GM23338 (cell line): ENCODE measurements at places on chromosomes 7 and 10.

GRCh38 chr10:113073549-113074189, 123.6 kb downstream of the TCF7L2 start:
- H3K4me3 ChIP-seq, result no peak overlapping the region
- H3K27ac ChIP-seq, result peak overlapping the region; percentile 65; the same call in 1 of the 2 replicates
- no peaks in the 10 kb centered on the region for H3K27me3 ChIP-seq

GRCh38 chr7:101555921-101556275, 73.2 kb downstream of the MYL10 start:
- no peak for DNase-seq
- H3K4me3 ChIP-seq, result no peak overlapping the region
- no peaks in the 10 kb centered on the region for H3K27me3 ChIP-seq
- no peaks in the 10 kb centered on the region for H3K4me1 ChIP-seq
- no peaks in the 10 kb centered on the region for H3K36me3 ChIP-seq

DNA sequence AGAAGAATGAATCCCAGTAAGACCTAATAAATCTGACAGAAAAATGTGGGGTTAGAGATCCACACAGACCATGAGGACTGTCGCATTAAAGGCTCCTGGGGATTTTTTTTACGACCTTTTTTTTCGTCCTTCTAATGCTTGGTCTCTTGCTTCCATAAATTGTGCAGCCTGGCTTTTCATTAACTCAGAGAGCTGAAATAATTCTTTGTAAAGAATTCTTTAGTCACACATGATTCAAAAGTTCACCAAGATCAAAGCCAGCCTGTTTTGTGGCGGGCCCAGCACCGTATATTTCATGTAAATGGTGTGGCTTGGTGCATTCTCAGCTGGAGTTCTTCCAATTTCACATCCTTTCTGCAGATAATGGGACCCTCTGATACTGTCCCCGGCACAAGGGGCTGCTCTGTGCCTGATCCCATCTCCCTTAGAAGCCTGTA, 206.6 kb upstream of the BMPER start:
- no peak overlapping the region for H3K4me3 ChIP-seq
- peaks cover 5% of the 10 kb centered on the region for H3K27me3 ChIP-seq
- no peaks in the 10 kb centered on the region for H3K4me1 ChIP-seq
- H3K27ac ChIP-seq, result no peak overlapping the region
- no peak for DNase-seq
- H3K36me3 ChIP-seq, result no peaks in the 10 kb centered on the region; the same call in 1 of the 2 replicates

- H3K4me1 ChIP-seq, result no peaks in the 10 kb centered on the region
- no peak overlapping the region for H3K27ac ChIP-seq
- DNase-seq, result no peak
- no peaks in the 10 kb centered on the region for H3K27me3 ChIP-seq
These were observed 32.6 kb upstream of the CNNM1 start for GRCh38 chr10:99296605-99297004.

- H3K27me3 ChIP-seq, result no peaks in the 10 kb centered on the region
- DNase-seq, result no peak
- H3K36me3 ChIP-seq, result no peaks in the 10 kb centered on the region
- H3K4me3 ChIP-seq, result no peak overlapping the region
These were observed 398.5 kb downstream of the REEP3 start for GRCh38 chr10:63919575-63920279.

DNA sequence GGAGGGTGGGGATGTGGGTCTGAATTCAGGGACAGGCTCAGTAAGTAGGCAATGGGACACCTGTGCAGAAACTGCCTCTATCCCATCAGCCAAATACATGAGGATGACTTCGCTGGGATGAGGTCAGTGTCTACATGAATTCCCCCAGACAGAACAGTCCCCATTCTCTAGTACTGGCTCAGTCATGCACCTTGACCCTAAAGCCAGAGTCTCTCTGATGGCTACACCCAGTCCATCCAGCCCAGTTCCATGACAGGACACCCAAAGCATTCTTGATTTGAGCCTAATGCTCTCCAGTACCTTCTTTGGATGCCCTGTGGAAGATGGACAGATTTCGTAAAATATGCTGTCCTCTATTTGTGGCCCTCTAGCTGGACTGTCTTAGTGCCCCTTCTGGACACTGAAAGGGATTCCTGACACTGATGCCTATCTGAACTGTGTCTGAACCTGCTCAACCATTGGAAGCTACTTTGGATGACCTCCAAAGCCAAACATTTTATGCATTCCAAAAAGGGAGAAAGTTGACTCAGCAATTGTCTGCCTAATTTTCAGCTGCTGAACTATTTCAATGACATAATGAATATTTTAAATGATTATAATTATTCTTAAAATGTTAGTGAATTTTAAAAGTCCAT, 14.6 kb downstream of the SFRP4 start:
- H3K4me1 ChIP-seq, result 0 out of 2 replicates have a peak, but pooled peaks cover 3% of the 10 kb centered on the region
- no peak overlapping the region for H3K4me3 ChIP-seq
- H3K27me3 ChIP-seq, result no peaks in the 10 kb centered on the region
- no peak overlapping the region for H3K27ac ChIP-seq
- DNase-seq, result no peak
- H3K36me3 ChIP-seq, result no peaks in the 10 kb centered on the region

- no peak for DNase-seq
- no peaks in the 10 kb centered on the region for H3K27me3 ChIP-seq
- H3K36me3 ChIP-seq, result no peaks in the 10 kb centered on the region
- H3K4me1 ChIP-seq, result peaks cover 73% of the 10 kb centered on the region
These were observed 39.8 kb downstream of the PIP4K2A start for GRCh38 chr10:22674573-22674930.

- H3K27me3 ChIP-seq, result no peaks in the 10 kb centered on the region
- DNase-seq, result no peak
- no peaks in the 10 kb centered on the region for H3K36me3 ChIP-seq
These were observed 596.9 kb upstream of the PCDH15 start for GRCh38 chr10:55397777-55398496.

DNA sequence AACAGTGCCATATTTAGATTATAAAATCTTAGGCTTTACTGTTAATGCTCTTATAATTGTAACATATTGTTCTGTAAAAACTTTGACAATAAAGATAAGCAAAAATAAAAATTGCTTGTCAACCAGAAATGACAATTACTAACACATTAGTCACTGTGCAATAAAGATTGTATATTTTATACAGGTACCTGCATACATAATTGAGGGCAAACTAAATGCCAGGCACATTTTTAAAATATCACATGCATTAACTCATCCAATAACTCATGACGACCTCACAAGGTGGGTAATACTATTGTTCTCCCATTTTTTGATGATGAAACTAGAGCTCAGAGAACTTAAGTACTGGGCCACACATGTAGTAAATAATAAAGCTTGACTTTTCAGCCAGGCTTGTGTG, 1020.2 kb upstream of the C7orf33 start:
- no peaks in the 10 kb centered on the region for H3K27me3 ChIP-seq
- DNase-seq, result no peak
- H3K4me1 ChIP-seq, result no peaks in the 10 kb centered on the region
- no peaks in the 10 kb centered on the region for H3K36me3 ChIP-seq

GRCh38 chr7:91436655-91437054, 172.4 kb downstream of the FZD1 start:
- no peaks in the 10 kb centered on the region for H3K4me1 ChIP-seq
- no peak overlapping the region for H3K27ac ChIP-seq
- H3K4me3 ChIP-seq, result no peak overlapping the region
- peak; percentile 8 for DNase-seq
- H3K36me3 ChIP-seq, result no peaks in the 10 kb centered on the region
- no peaks in the 10 kb centered on the region for H3K27me3 ChIP-seq

GRCh38 chr7:42274053-42274452, 37.0 kb upstream of the GLI3 start:
- no peaks in the 10 kb centered on the region for H3K36me3 ChIP-seq
- H3K27ac ChIP-seq, result no peak overlapping the region
- no peaks in the 10 kb centered on the region for H3K27me3 ChIP-seq
- H3K4me3 ChIP-seq, result no peak overlapping the region
- no peak for DNase-seq

DNA sequence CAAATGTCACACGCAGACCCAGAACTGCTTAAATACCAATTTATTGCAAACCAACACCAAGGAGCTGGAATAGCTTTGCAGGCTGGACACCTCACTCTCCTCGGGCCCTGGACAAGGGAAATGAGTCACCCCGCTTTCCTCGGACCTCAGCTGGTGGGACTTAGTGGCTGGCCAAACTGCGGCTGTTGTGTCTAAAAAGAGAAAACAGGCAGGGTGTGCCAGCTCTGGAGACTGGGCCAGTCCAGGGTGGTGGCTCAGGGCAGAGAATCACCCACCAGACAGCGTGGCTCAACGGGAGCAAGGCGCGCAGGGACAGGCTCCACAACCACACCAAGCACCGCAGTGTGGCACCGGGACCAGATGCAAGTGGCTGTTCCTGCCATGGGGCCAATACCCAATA, 58.2 kb upstream of the CAMK2B start:
- H3K4me1 ChIP-seq, result no peaks in the 10 kb centered on the region
- DNase-seq, result no peak
- H3K27me3 ChIP-seq, result no peaks in the 10 kb centered on the region
- no peak overlapping the region for H3K4me3 ChIP-seq
- no peak overlapping the region for H3K27ac ChIP-seq
- no peaks in the 10 kb centered on the region; the same call in 1 of the 2 replicates for H3K36me3 ChIP-seq

- H3K27me3 ChIP-seq, result no peaks in the 10 kb centered on the region
- H3K27ac ChIP-seq, result no peak overlapping the region
- H3K4me3 ChIP-seq, result no peak overlapping the region
- peak; percentile 43 for DNase-seq
- no peaks in the 10 kb centered on the region for H3K4me1 ChIP-seq
These were observed 47.1 kb upstream of the DYNC1I1 start for GRCh38 chr7:95725205-95725604.

DNA sequence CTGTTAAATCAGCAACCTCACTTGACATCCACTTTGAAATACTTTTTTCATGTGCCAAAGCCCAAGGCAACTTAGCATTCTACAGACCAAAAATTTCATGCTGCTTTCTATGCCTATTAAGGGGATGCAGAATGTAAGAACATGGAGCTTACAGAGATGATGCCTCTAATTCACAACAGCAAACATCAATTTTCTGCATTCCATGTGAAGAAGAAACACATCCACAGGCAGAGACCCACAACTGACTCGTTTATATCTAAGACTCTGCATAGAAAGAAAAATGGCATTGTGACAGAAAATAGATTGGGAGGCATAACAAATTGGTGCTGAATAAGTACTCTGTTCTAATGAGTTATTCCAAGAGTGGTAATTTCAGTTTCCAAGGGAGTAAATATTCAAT, 107.6 kb downstream of the SGMS1 start:
- DNase-seq, result no peak
- no peak overlapping the region for H3K4me3 ChIP-seq
- no peaks in the 10 kb centered on the region for H3K36me3 ChIP-seq
- H3K27ac ChIP-seq, result no peak overlapping the region
- H3K27me3 ChIP-seq, result no peaks in the 10 kb centered on the region
- H3K4me1 ChIP-seq, result no peaks in the 10 kb centered on the region

DNA sequence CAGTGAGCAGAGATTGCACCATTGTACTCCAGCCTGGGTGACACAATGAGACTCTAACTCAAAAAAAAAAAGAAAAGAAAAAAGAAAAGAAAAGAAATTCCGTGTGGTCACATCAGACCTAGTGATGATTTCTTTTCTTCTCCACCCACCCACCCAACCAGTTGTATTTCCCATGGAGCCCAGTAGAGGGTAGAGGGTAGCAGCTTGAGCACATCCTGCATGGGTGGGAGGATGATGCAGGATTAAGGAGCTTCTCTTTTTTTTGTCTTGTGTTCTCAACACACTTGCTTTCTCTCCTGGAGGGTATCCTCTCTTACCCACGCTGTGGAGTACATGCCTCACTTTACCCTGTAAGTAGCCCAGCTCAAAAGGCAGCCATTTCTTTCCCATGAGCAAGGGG, 118.6 kb upstream of the CARD11 start:
- no peaks in the 10 kb centered on the region for H3K36me3 ChIP-seq
- H3K4me1 ChIP-seq, result no peaks in the 10 kb centered on the region
- no peak overlapping the region for H3K27ac ChIP-seq
- H3K4me3 ChIP-seq, result no peak overlapping the region
- DNase-seq, result peak; percentile 65

DNA sequence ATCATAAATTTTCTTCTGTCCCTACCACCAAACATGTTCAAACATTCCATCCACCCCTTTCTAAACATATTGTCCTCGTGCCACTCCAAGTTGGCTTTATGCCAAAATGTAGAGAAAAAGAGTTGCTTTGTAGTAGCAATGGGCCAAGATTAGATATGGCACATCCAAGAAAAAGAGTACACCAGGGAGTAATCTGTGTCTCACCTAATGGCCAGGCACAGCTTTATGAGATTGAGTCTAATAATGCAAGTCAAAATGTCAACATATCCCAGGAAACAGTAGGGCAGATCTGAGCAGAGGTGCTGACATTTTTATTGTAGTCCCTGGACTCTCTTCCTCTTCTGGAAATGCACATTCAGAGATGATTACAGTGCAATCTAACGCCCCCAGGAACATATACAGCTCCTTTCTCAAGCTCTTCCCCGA, 5.7 kb upstream of the OR6V1 start:
- H3K4me3 ChIP-seq, result no peak overlapping the region
- H3K4me1 ChIP-seq, result no peaks in the 10 kb centered on the region

DNA sequence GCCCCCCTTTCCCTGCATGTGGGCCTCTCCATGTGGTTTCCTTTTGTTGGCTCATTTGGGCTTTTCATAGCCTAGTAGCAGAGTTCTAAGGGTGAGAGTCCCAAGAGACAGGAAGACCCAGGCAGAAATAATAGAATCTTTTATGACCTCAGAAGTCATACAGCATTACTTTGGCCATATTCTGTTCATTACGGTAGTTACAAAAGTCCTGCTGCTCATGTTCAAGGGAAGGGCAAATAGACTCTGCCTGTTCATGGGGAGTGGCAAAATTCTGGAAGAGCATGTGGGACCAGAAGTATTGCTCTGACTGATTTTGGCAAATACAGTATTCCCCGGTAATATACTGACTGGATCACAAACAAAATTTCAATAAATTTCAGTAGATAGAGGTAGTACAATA, 910.3 kb downstream of the LRMDA start:
- H3K36me3 ChIP-seq, result no peaks in the 10 kb centered on the region
- no peak for DNase-seq
- H3K4me1 ChIP-seq, result peaks cover 1% of the 10 kb centered on the region; the same call in 1 of the 2 replicates

GRCh38 chr10:26211781-26212444, 4.7 kb upstream of the GAD2 start:
- H3K27ac ChIP-seq, result no peak overlapping the region
- peak; percentile 72 for DNase-seq
- H3K4me3 ChIP-seq, result peak overlapping the region; percentile 53
- no peaks in the 10 kb centered on the region for H3K36me3 ChIP-seq

GRCh38 chr10:109450702-109451101, 472.6 kb downstream of the XPNPEP1 start:
- no peaks in the 10 kb centered on the region for H3K36me3 ChIP-seq
- H3K27ac ChIP-seq, result no peak overlapping the region
- DNase-seq, result no peak
- H3K27me3 ChIP-seq, result peaks cover 15% of the 10 kb centered on the region
- no peak overlapping the region for H3K4me3 ChIP-seq

DNA sequence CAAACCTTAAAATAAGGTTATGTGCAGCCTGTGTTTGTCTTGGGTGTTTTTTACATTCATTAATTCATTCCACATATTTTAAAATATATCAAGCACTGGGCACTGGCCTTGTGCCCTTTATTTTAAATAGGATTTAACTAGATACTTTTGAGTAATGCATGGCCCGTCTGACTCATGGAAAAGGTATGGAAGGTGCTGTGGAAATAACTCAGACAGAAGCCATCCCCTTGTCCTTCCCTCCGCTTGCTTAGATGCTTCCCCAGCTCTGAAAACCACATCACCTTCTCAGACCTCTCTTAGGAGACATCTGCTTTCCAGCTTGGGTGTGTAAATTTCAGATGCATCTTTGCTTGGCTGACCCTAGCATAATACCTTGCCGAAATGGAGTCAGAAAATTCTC, 30.5 kb downstream of the SLC18A2 start:
- no peak for DNase-seq
- no peak overlapping the region for H3K27ac ChIP-seq
- no peaks in the 10 kb centered on the region for H3K27me3 ChIP-seq
- H3K36me3 ChIP-seq, result no peaks in the 10 kb centered on the region
- H3K4me3 ChIP-seq, result no peak overlapping the region
- no peaks in the 10 kb centered on the region for H3K4me1 ChIP-seq
